ENCODE measurements at places on chromosomes 2 and 18.

- DNase-seq: no peak
Observed at GRCh38 chr2:169265591-169265990, 96.7 kb downstream of the LRP2 start.

GRCh38 chr2:218897394-218898108 lies 16.9 kb downstream of the WNT10A start:
- no peak for DNase-seq

GRCh38 chr2:136402281-136402680 lies 284.3 kb upstream of the CXCR4 start:
- DNase-seq: no peak

- no peak for DNase-seq
Observed at GRCh38 chr18:22346953-22347605, 70.6 kb downstream of the CTAGE1 start.

GRCh38 chr2:240427729-240428128 lies 7.7 kb upstream of the GPC1 start:
- no peak for DNase-seq

- no peak for DNase-seq
Observed at GRCh38 chr2:240896871-240897692, 1.1 kb upstream of the MAB21L4 start.

GRCh38 chr2:30165050-30165520 lies 18.3 kb downstream of the YPEL5 start:
- DNase-seq: peak; percentile 72

GRCh38 chr2:84729224-84729623 lies 151.7 kb downstream of the TRABD2A start:
- no peak for DNase-seq

DNA sequence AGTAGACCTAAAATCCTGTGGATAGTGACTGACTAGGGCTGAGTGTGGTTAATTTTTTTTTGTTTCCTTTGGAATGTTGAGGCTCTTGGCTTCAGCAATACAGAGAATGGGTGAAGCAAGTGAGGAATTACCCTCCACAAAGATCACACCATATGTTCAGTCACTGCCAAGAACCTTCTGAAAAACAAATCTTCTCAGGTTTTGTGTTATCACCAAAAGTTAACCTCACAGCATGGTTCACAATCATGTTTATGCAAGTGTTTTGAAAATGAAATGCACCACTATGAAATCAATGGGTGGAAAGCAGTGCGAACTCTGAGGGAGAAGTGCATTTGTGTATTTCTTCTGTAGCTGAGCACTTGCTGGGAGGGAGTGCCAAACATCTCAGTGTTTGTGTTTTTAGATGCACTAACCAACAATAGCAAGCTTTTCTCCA lies 44.4 kb downstream of the SPATS2L start:
- DNase-seq: no peak

- no peak for DNase-seq
Observed at GRCh38 chr18:63850020-63850419, 37.5 kb upstream of the SERPINB2 start.

GRCh38 chr2:67712484-67712883 lies 315.4 kb downstream of the ETAA1 start:
- DNase-seq: no peak

DNA sequence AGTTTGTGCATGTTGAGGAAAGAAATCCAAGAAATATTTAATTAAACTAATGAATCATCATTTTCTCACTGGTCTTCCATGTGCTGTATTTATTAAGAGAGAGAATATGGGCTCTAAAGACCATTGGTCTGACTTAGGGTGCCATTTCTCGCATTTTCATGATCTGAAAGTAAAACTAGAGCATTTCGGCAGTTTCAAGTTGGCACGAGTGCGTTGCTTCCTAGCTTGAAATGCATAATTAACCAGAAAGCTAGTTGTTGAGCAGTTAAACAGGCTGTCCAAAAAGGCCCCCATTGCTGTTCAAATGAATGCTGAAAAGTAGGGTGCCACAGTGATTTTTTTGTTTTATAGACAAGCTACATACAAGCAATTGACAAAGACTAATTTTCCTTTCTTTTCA lies 47.4 kb downstream of the SLC8A1 start:
- no peak for DNase-seq

DNA sequence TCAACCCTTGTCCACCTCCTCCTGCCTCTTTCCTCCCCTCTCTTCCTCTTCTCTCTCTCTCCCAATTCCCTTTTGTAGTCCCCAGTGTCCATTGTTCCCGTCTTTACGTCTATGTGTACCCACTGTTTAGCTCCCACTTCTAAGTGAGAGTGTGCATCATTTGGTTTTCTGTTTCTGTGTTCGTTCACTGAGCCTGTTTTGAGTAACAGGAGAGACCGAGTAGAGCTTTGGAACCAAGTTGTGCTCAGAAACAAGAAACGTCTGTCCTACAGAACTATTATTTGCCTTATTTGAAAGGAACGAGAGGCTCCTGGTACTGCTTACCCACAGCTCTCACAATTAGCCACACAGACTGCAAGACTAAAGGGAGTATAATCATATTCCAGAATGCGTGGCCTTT lies 50.1 kb upstream of the MAPRE2 start:
- no peak for DNase-seq

- no peak for DNase-seq
Observed at GRCh38 chr18:40987581-40987980, 967.5 kb upstream of the PIK3C3 start.

DNA sequence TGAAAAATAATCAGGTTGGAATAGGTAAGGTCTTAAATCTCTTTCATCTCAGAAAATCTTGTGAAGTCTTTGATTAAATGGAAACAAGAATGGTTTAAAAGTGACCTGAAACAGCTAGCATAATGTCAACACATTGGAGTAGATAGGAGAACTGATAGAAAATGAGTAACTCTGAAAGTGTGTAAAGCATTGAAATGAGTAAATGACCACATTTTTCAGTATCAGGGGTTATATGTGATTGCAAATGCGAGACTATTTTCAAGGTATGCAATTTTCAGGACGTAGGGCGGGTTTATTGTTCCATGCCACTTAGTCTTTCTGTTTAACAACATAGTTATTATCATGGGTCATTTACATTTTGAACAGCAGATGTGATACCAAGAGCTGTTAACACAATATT lies 1383.2 kb downstream of the LRP1B start:
- DNase-seq: no peak

GRCh38 chr2:150909613-150910012 lies 352.1 kb downstream of the RBM43 start:
- no peak for DNase-seq

DNA sequence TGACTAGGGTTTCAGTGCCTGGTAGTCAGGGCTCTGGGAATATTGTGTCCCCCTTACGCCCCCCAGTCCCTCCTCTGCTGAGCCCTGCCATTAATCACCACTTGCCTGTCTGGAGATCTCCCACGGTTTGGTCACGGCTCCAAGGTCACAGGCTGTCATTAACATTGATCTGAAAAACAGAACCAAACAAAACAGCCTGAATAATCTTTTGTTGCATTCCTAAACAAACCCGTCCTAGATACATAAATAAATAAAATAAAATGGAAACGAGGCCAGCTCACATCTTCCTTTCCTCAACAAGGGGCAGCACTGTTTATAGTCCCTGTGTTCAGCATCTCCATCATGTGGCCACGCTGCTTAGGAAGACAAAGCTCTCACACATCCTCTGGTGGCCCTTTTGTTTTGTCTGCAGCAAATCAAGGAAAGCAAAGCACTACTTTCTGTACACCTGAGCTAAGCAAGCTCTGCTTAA lies 282.8 kb downstream of the AGPS start:
- no peak for DNase-seq

DNA sequence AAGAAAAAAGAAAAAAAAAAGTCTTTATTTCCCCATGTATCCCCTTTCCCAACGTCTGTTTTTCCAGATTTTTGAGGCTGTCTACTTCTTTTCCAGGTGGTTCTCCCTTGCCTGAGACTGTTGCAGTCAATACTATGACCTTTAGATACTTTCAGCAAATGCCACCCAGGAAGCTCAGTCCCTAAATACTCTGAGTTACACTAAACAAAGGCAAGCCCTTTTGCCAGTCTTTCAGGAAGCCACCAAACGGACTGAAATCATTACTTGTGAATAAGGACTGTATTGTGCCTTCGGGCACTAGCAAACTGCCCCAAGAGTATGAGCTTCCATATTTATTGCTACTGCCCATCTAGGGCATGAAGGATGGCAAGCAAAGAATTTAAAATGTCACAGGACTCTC lies 621.3 kb downstream of the SUCLG1 start:
- DNase-seq: no peak

GRCh38 chr2:39247512-39248043 lies 3.8 kb upstream of the CDKL4 start:
- DNase-seq: no peak

- no peak for DNase-seq
Observed at GRCh38 chr2:1618974-1619373, 125.3 kb downstream of the PXDN start.

DNA sequence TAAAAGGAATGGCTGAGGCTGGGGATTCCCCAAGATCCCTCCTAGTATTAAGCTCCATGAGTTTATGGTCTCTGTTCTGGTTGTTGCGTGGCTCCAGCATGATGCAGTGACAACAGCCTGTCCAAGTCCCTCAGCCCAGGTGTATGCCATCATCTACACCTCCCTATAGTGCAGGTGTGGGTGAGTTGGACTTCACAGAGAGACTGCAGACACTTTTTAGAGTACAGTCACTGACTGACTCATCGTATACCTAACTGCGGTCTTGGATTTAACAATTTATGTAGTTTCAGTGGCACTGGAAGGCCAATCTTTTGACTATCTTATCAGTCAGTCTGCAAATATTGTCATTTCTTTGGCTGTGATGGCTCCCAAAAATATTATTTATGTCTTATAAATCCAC lies 415.0 kb downstream of the TMX3 start:
- no peak for DNase-seq

DNA sequence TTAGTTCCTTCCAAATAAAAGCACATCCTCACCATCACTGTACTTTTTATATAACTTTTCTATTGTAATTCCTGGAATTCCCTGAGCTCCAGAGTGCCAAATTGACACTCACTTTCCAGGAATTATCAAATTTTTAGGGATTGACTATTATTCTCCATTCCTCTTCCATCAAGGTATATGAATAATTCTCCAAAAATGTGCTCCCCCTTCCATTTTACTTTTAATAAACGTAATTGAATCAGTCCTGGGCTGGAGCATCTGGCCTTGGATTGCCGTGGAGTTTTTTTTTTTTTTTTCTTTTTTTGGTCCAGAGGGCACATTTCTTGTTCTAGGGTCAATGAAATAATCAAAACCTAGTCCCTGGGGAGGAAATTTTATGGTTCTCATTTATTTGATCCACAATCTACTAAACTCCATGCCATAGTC lies 304.3 kb downstream of the CDCA7 start:
- no peak for DNase-seq

DNA sequence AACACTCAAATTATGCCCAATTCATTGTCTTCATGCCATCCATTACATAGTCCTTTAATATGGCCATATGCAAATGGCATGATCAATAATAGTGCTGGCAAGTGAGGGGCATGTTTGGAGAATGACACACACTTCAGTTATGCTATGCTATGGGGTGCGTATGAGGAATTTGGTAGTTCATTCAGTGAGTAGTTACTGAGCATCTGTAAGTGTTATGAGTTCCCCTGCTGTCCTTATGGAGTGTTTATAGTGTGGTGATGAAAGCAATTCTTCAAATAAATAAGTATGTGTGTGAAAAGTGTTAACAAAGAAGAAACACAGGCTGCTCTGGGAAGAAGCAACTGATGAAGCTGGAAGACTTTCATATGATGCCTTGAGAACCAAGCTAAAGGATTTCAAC lies 383.7 kb upstream of the SLC14A2 start:
- no peak for DNase-seq

DNA sequence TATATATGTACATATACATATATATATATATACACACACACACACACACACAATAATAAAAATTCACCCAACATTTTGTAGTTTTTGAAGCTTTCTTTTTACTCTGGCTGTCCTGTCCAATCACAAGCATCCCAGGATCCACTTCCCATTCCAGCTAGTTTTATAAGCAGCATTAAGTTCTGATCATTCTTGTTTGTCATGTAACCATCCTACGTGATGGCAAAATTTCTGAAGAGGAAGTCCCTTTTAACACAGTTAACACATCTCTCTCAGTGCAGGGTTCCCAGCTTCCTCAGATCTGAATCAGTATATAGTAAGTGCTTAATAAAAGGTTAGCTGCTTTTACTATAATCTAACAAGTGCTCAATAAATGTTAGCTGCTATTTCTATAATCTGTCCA lies 26.4 kb downstream of the MYOM1 start:
- no peak for DNase-seq

DNA sequence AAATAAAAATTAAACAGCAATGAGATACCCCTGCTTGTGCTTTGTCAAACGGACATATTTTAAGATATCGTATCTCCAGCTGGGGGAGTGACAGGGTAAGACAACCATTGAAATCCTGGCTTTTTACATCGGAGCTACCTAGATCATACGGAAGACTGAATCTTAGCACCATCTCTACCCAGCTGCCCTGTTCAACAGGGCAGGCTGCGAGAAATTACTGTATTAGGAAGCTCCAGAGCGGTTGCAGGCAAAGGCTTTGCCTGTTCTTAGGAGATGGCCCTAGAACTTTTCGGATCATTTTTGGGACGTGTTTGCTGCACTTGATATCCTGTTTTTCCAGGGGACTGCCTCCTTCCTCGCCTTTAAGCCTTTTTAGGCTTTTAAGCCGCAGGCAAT lies 2.0 kb upstream of the PRKCE start:
- no peak for DNase-seq
